ENCODE measurements at places on chromosomes 1 and 21.
A peak's percentile ranks its signal among the peaks of the same experiment; 100 is the strongest.

GRCh38 chr1:109821221-109821669 lies 57.5 kb upstream of the EPS8L3 start:
- DNase-seq: no peak

- DNase-seq: no peak
Observed at GRCh38 chr1:33685256-33685655, 178.6 kb upstream of the HMGB4 start.

- no peak for DNase-seq
Observed at GRCh38 chr21:15496911-15497310, 232.9 kb upstream of the USP25 start.

GRCh38 chr21:41610042-41610839 lies 102.3 kb upstream of the TMPRSS2 start:
- DNase-seq: no peak

DNA sequence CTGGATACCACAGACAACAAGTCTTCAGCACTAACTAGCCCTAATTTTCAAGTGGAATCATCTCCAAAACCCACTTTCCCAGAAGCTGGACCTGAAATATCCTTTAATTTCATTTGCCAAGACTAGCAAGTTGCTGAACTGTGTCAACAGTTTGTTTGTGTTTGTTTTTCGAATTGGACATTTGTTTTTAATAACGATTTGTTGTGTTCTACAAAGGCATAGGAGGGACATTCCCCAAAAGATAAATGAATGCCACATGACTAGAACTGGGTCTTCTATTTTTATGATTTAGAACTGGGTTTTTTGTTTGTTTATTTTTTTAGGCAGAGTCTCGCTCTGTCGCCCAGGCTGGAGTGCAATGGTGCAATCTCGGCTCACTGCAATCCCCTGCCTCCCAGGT lies 17.9 kb downstream of the LUZP1 start:
- DNase-seq: no peak

- DNase-seq: no peak
Observed at GRCh38 chr21:28872218-28872617, 120.5 kb downstream of the LTN1 start.

DNA sequence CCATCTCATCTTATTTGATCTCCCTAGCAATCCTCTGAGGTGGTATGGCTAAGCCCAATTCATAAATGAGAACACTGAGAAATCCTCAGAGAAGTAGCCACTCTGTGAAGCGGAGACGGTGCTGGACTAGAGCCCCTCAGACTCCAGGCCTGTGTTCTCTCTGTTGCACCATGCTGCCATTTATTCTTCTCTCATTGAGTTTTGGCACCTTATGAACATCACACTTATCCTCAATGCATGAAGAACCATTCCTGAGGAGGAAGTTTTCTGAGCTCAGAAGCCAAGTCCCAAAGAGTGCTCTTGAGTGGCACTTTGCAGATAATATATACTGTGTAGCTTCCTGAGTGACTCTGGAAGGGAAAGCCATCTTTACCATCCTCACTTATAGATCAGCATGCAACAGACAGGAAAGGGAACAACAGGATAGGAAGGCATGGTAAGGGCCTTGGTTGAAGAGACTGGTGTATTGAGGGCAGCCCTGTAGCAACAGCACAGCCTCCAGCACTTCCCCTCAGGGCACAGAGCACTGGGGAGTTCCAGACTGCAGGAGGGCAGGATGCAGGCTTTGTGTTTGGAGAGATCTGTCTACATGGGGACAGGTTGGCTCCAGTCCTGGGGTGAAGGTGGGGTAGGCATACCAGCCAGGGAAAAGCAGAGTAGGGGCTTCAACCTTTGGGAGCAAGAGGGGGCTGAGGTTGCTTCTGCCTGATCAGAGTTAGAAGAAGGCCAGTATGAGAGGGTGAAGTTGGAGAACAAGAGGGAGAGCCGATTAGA lies 1.6 kb upstream of the CRNN start:
- DNase-seq: no peak

DNA sequence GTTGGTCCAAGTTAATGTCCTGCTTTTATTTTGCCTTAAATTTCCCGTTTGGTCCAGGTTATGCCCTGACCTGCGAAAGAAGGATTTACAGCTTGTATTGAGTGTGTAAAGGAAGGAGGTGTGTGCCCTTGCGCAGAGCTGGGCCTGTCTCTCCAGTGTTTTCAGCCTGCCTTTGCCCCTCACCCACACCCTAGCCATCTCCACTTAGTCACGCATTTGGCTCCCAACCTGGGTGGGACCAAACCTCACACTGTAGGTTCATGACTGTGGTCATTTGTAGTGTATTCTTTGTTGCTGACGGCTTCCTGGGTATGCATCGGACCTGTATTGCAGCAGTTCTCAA lies 572 bp upstream of the SRSF10 start:
- DNase-seq: peak; percentile 45

DNA sequence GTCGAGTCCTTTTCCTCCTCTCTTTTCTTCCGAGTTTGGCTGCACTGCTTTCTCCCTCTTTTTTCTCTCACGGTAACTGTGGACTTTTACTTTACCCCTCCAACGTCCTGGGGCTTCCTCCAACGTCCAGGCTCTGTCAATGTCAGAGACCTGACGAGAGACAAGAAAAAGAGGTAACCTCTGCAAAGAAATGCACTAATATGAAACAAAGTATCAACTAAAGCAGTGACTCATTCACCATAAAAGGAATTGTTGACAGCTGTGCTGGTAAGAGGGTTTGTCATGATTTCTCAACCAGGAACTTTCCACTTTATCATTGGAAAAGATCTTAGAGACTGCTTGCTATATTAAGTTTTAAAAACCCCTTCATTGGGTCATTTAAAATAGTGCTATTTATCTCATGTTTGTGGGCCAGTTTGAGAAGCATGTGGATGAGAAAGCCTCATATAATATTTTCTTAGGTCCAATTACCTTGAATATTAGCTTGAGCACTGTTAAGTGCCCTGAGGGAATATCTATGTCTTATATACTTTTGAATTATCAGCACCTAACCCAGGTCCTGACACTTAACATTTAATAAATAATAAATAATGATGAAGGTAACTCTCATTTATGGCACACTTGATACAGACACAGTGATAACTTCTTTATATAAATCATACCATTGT lies at the start of gene GBP2:
TSS of gene GBP2 (minus strand) at position 202 of the 668 bp plus-strand sequence. CDS start 4,148 bp downstream, outside the sequence.
- no peak for DNase-seq

DNA sequence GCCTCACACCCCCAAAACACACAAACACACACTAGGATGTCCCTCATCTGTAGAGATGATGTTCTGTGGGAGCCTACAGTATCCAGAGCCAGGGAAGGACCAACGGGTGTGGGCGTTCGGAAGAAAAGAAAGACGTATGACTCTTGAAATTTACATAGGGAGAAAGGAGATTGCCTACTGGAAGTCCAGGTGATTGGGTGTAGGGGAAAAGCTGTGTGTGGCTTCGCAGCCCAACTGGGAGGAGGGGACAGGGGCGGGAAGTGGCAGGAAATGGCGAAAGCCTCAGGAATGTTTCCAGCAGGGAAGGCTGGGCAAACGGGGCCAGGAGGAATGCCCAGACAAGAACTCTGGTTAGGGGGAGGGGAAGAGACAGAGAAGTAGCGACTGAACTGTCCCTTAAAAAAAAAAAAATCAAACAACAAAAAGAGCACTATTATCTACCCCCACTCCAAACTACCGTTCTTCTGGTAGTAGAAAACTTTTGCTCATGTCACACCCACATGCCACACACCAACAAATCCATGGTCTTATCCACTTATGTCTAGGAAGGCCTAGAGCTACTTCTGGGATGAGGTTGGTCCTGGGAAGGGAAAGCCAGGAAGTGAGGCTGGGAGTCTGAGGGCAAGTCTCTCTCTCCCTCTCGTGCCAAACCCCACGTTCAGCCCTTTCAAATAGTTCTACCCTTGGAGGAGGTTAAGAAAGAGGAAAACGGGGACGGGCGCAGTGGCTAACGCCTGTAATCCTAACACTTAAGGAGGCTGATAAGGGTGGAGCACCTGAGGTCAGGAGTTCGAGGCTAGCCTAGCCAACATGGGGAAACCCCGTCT lies 1.8 kb upstream of the CKS1B start:
- no peak for DNase-seq

DNA sequence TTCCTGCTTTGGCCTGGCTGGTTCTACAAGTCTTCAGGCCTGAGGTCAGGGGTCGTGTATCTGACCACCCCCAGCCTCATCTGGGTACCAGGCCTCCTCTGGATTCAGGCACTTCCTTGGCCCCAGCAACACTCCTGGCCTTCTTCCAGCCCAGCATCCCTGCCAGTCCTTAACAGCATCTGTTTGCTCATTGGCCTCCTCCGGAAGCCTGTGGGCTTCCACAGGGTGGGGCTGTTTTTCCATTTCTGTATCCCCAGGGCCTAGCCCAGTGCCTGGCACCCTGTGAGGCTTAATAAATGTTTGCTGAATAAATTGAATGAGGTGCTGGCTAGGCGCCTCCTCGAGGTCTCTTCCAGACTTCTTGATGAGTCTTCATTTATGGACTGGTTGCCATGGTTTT lies 21.5 kb upstream of the GPR37L1 start:
- DNase-seq: peak; percentile 34

- DNase-seq: no peak
Observed at GRCh38 chr1:246705368-246705767, 18.8 kb upstream of the SCCPDH start.

- DNase-seq: no peak
Observed at GRCh38 chr1:189899686-189900425, 577.8 kb downstream of the BRINP3 start.

DNA sequence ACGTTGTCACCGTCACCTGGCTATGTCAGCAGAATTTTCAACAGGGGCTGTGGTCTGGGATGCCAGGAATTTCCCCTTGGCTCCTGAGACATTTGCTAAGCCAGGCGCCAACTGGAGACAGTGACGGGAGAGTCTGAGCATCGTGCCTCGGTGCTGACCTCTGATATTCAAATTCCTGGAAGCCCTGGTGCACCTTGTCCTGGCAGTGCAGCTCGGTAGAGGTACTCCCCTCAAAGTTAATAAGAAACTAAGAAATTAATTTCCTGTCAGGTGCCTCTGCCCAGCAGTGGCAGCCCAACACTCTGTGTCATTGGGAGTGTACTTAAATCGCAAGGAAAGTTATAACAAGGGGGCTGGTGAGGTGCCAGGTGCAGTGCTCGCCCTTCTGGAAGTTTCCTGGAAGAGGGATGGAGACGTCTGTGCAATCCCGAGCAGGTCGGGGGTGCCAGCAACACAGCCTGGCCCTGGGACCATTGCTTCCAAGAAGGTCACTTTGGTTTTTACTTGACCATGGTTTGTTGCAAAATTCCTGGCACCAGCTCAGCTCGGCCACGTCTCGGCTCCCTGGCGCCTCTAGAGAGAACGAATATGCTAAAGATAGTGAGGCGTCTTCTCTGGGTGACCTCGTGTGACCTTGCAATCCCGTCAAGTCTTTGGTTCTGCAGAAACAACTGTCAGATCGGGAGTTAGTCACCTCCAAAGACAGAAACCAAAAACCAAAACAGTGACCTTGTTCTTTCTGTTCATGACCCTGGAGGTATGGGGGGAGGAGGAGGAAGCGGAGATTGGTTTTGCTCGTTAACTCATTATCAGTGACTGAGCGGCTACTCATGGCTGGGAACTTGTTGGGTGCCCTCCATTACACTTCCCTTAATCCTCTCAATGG lies 149.5 kb upstream of the VAMP3 start:
- no peak for DNase-seq

DNA sequence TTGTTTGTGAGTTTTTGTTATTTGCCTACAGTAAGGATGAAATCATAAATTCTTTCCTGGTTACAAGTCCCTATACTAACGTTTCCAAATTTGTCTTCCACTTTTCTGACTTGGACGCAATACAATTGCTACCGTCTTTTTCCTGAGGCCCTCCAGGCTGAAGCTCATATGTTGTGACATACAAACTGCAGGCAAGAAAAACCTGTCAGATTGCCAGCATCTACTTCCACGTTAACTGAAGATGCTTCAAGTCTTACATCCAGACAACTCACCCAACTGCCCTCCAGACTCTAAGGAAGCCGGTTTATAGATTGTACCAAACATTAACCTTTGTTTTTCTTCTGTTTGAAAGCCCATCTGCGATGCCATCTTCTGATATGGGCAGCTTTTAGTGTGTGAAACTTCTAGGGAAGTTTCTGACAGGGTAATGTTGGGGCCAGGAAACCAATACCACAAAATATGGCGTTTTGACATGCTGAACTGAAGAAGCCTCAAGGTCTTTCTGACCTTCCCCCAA lies 21.4 kb upstream of the RNF11 start:
- no peak for DNase-seq

GRCh38 chr21:38241029-38241740 lies 15.6 kb upstream of the KCNJ15 start:
- no peak for DNase-seq

- DNase-seq: no peak
Observed at GRCh38 chr1:186807163-186807562, 21.6 kb upstream of the PLA2G4A start.

GRCh38 chr1:111888740-111889376 lies 100.6 kb downstream of the KCND3 start:
- DNase-seq: no peak

DNA sequence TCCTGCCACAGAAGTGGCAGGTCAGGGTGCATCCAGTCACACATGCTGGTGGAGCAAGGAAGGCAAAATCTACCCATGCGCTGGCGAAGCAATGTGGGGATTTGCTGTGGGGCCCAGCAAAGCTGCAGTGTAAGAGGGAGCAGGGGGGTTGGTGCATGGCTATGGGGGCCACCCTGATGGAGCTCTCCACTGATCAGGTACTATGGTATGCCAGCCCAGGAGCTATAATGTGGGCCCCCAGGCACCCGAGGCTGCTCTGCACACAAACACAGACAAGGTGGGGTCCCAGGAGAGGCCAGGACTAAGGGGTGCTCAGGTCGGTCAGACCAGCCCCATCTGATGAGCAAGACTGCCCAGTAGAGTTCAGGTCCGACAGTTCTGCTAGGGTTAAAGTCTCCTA lies 213.5 kb downstream of the ZC3H11B start:
- DNase-seq: no peak

GRCh38 chr1:212040629-212041412 lies 5.3 kb downstream of the DTL start:
- no peak for DNase-seq

GRCh38 chr1:201038186-201038876 lies 14.8 kb upstream of the KIF21B start:
- no peak for DNase-seq

DNA sequence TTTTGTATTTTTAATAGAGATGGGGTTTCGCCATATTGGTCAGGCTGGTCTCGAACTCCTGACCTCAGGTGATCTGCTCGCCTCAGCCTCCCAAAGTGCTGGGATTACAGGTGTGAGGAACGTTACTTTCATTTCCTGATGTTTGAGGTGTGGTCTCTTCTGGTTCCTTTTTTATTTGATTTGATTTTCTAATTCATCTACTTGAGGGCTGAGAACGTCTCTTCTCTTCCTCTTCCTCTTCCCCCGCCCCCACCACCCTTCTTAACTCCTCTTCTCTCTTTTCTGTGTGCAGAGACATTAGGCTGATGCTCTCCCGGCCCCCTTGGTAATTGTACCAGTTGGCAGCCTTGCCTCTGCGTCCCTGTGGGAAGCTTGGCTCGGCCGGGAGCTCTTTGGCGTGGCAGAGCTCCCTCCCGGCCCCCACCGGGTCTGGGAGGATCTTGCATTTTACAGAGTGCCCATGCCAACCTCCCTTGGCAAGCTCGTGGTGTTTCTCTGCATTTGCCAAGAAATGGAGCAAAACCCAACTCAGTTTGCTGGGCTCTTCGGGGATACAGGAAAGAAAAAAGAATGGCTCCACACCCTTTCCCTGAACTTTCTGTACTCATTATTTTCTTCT lies 19.9 kb downstream of the CRYAA start:
- no peak for DNase-seq

Data from NCI-H2171 (cell line).